Gastroesophageal sphincter (tissue), 4 donors: ENCODE measurements at places on chromosomes 7 and 10. TPM values are rescaled to one million over a fixed set of nuclear protein-coding genes. Genes with fewer than 3 reads are reported as not detected.

DNA sequence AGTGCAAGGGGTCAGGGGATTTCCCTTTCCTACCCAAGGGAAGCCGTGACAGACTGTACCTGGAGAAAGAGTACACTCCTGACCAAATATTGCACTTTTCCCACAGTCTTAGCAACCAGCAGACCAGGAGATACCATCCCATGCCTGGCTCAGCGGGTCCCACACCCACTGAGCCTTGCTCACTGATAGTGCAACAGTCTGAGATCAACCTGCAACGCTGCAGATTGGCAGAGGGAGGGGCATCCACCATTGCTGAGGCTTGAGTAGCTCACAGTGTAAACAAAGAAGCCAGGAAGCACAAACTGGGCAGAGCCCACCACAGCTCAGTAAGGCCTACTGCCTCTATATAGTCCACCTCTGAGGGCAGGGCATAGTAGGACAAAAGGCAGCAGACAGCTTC is 53.9 kb downstream of the PIK3CG start:
- no peak overlapping the region for H3K27ac ChIP-seq
- ATAC-seq = no peak
- H3K27me3 ChIP-seq = no peaks in the 10 kb centered on the region

DNA sequence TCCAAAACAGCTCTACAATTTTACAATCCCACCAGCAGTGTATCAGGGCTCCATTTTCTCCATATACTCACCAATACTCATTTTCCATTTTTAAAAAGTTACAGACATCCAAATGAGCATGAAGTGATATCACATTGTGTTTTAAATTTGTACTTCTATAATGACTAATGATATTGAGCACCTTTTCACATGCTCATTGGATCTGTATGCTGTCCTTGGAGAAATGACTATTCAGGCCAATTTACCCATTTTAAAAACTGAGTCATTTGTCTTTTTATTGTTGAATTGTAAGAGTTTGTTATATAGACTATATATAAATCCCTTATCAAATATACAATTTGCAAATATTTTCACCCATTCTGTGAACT is 162.0 kb downstream of the MAGI2 start:
- ATAC-seq = no peak
- H3K36me3 ChIP-seq = no peaks in the 10 kb centered on the region
- no peaks in the 10 kb centered on the region for H3K27me3 ChIP-seq
- H3K4me1 ChIP-seq = no peaks in the 10 kb centered on the region
- no peak overlapping the region for H3K27ac ChIP-seq
- no peak overlapping the region for H3K4me3 ChIP-seq

SORCS1 gene
- total RNA-seq = 18.6 TPM

DNA sequence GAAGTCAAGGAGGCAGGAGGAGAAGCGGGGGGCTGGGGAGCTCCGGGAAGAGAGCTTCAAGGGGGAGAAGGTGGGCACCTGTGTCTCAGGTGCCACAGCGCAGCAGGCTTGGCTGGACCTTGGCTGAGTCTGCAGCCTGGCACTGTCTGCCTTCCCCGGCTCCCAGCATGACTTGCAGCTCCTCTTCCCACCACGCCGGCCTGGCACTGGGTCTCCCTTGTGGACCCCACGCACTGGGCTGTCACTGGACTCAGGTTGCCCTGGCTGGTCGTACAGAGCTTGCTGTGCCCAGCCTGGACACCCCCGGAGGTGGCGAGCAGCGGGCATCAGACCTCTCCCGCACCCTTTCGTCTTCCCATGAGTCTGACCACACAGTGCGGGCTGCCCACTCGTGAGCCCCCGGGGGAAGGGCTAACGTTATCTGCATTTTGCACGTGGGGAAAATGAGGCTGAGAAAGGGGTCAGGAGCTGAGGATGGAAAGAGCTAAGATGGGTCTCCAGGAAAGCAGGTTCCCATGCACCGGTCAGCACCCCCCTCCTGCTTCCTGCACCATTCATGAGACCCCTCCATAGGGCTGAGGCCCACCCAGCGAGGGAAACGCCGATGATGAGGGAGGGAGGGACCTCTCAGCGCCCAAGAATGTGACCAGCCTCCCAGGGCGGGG is 40.3 kb upstream of the PSMG3 start:
- H3K4me1 ChIP-seq = no peaks in the 10 kb centered on the region
- H3K27ac ChIP-seq = no peak overlapping the region
- no peak for ATAC-seq
- H3K36me3 ChIP-seq = no peaks in the 10 kb centered on the region
- H3K27me3 ChIP-seq = peaks cover 61% of the 10 kb centered on the region

GRCh38 chr7:5711409-5711808 is 70.1 kb downstream of the RNF216 start:
- no peak for ATAC-seq
- no peak overlapping the region for H3K4me3 ChIP-seq
- H3K4me1 ChIP-seq = no peaks in the 10 kb centered on the region
- no peaks in the 10 kb centered on the region for H3K27me3 ChIP-seq

- peak overlapping the region; percentile 84 for H3K27ac ChIP-seq
- H3K36me3 ChIP-seq = no peaks in the 10 kb centered on the region
- no peak overlapping the region for H3K4me3 ChIP-seq
- no peaks in the 10 kb centered on the region for H3K27me3 ChIP-seq
Observed at GRCh38 chr7:28688651-28689050, 269.5 kb downstream of the TRIL start.

- H3K27ac ChIP-seq = no peak overlapping the region
- H3K36me3 ChIP-seq = no peaks in the 10 kb centered on the region
- no peaks in the 10 kb centered on the region for H3K4me1 ChIP-seq
- H3K27me3 ChIP-seq = peaks cover 100% of the 10 kb centered on the region
- peak; percentile 81 for ATAC-seq
- no peak overlapping the region for H3K4me3 ChIP-seq
Observed at GRCh38 chr10:101141616-101142532, 10.8 kb downstream of the TLX1 start.

- H3K27me3 ChIP-seq = peaks cover 40% of the 10 kb centered on the region
- H3K36me3 ChIP-seq = no peaks in the 10 kb centered on the region
- peak overlapping the region; percentile 33 for H3K4me3 ChIP-seq
- H3K4me1 ChIP-seq = peaks cover 33% of the 10 kb centered on the region
- no peak overlapping the region for H3K27ac ChIP-seq
Observed at GRCh38 chr10:55628260-55628701, 732.8 kb downstream of the ZWINT start.

DNA sequence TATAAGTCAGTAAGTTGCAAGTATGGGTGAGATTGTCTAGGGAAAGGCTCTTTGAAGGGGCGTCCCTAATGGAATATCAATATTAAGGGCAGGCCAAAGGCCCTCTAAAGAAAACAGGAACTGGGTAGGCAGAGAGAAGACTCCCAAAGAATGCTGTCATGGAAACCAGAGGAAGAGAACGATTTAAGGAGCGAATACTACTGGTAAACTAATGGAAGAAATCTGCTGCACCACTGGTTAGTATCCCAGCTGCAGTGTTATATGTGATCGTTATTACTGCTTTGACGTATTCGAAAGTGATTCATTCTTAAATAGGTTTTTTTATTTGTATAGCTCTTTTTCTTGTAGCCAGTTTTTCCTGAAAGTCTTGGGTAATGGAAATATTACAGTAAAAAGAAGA is 1.3 kb downstream of the CASP2 start:
- H3K4me1 ChIP-seq = peaks cover 15% of the 10 kb centered on the region
- ATAC-seq = no peak
- H3K36me3 ChIP-seq = peaks cover 30% of the 10 kb centered on the region
- no peaks in the 10 kb centered on the region for H3K27me3 ChIP-seq
- H3K27ac ChIP-seq = no peak overlapping the region

DNA sequence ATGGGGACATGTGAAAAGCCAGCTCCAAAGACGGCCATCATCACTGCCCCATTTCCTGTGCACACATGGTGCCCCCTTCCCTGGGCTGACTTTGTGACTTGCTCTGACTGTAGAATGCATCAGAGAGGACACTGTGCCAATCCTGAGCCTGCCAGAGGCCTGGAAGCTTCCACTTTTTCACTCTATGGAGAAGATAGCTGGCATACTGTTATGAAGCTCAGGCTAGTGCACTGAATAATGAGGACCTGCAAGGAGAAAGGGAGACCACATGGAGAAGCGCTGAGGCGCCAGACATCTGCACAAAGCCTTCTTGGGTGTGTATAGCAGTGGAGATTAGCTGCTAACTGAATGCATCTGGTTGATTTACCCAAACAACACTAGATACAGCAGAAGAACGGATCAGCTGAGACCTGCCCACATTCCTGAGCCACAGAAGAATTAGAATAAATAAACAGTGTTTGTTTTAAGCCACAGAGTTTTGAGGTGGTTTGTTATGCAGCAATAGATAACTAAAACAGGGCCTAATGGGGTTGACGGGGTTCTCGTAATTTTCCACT is 58.9 kb upstream of the C10orf90 start:
- no peak overlapping the region for H3K4me3 ChIP-seq
- no peak overlapping the region for H3K27ac ChIP-seq
- no peaks in the 10 kb centered on the region for H3K4me1 ChIP-seq
- H3K27me3 ChIP-seq = peaks cover 3% of the 10 kb centered on the region
- no peak for ATAC-seq
- no peaks in the 10 kb centered on the region for H3K36me3 ChIP-seq

DNA sequence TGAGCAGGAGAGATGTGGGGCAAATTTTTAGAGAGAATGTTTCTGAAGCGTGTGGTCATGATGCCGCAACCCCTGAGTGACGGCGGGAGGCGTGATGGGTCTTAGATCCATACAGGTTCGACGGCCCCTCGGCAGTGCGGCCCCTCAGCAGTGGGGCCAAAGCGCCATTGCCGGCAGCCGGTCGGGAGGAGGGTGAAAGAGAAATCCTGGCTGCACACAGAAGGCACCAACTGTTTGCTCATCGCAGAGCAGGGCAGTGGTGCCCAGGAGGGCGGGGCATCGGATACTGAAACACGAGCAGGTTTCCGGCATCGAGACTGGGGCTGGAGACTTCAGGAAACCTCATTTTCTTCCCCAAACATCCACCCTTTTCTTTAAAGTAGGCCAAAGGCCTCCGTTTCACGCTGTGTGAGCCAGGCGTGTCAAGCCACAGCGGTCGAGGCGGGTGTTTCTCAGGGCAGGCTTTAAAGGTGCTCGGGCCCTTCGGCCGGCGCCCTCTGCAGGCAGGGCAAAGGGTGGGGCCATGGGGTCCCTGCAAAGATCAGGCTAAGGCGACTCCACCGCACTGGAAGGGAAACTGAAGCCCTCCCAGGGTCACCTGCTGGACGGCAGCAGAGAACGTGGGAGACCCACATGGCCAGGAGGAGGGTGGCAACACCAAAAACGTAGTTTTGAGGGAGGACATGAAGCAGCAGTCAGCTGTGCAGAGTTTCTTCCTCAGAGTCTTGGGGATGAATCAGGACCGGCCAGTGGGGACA is 42.0 kb upstream of the PPP2R2D start:
- H3K36me3 ChIP-seq = no peaks in the 10 kb centered on the region
- H3K4me3 ChIP-seq = no peak overlapping the region
- peaks cover 62% of the 10 kb centered on the region for H3K27me3 ChIP-seq
- no peaks in the 10 kb centered on the region for H3K4me1 ChIP-seq

GRCh38 chr7:27161721-27162560 is 3.4 kb downstream of the HOXA9 start:
- no peak for ATAC-seq
- H3K27me3 ChIP-seq = peaks cover 100% of the 10 kb centered on the region
- no peak overlapping the region for H3K27ac ChIP-seq
- H3K36me3 ChIP-seq = no peaks in the 10 kb centered on the region
- no peak overlapping the region for H3K4me3 ChIP-seq

OR6B1 gene
- total RNA-seq = not detected

CHCHD1 gene
- total RNA-seq = 21.0 TPM

UCMA gene
- not detected for total RNA-seq

SLC13A1 gene
- not detected for total RNA-seq

GRCh38 chr7:137985253-137985896 is 16.5 kb downstream of the CREB3L2 start:
- H3K4me1 ChIP-seq = peaks cover 29% of the 10 kb centered on the region
- no peak for ATAC-seq
- no peaks in the 10 kb centered on the region for H3K27me3 ChIP-seq
- H3K36me3 ChIP-seq = no peaks in the 10 kb centered on the region
- no peak overlapping the region for H3K4me3 ChIP-seq
- H3K27ac ChIP-seq = peak overlapping the region; percentile 43

- no peak overlapping the region for H3K27ac ChIP-seq
- no peak overlapping the region for H3K4me3 ChIP-seq
- no peaks in the 10 kb centered on the region for H3K4me1 ChIP-seq
- H3K36me3 ChIP-seq = no peaks in the 10 kb centered on the region
Observed at GRCh38 chr7:49424109-49424508, 349.3 kb upstream of the VWC2 start.

GRCh38 chr7:4806983-4807597 is 31.7 kb downstream of the AP5Z1 start:
- peaks cover 56% of the 10 kb centered on the region for H3K27me3 ChIP-seq
- H3K36me3 ChIP-seq = no peaks in the 10 kb centered on the region
- ATAC-seq = peak; percentile 32
- no peak overlapping the region for H3K27ac ChIP-seq

ZNF425 gene
- total RNA-seq = 6.4 TPM

DNA sequence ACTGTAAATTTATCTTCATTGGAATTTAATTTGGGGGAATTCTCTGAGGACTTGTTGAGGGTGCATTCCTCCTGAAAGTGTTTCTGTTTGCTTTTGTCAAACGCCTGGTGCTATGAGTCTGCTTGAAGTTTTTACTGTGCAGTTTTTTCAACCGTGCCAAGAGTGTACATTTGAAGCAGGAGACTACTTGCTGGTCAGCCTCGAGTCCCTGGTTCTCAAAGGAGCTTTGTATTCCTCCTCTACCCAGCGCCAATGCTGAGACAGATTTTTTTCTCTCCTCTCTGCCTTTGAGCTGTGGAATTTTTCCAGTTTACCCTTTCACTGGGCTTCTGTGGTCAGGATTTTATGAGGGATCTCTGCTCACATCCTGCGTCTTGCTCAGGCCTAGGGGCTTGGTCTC is 62.1 kb downstream of the NPY start:
- H3K36me3 ChIP-seq = no peaks in the 10 kb centered on the region
- no peaks in the 10 kb centered on the region for H3K4me1 ChIP-seq
- no peak overlapping the region for H3K27ac ChIP-seq
- H3K4me3 ChIP-seq = no peak overlapping the region
- no peaks in the 10 kb centered on the region for H3K27me3 ChIP-seq
- no peak for ATAC-seq

- H3K27me3 ChIP-seq = no peaks in the 10 kb centered on the region
- no peak for ATAC-seq
- no peak overlapping the region for H3K4me3 ChIP-seq
- H3K27ac ChIP-seq = no peak overlapping the region
- H3K4me1 ChIP-seq = no peaks in the 10 kb centered on the region
Observed at GRCh38 chr10:85317827-85318226, 989.4 kb downstream of the CCSER2 start.

KNDC1 gene
- 1.0 TPM for total RNA-seq

- H3K4me1 ChIP-seq = no peaks in the 10 kb centered on the region
- no peak overlapping the region for H3K27ac ChIP-seq
- H3K4me3 ChIP-seq = no peak overlapping the region
- no peak for ATAC-seq
- no peaks in the 10 kb centered on the region for H3K27me3 ChIP-seq
Observed at GRCh38 chr7:144729226-144729625, 106.6 kb downstream of the TPK1 start.

CFAP69 gene
- total RNA-seq = 11.5 TPM
